ENCODE measurements at places on chromosomes 6 and 20. TPM values are rescaled to one million over a fixed set of nuclear protein-coding genes. Genes with fewer than 3 reads are reported as not detected.

The VSTM2L gene
- total RNA-seq, result 0.52 TPM

The MYMX gene
- total RNA-seq, result 0.44 TPM

DNA sequence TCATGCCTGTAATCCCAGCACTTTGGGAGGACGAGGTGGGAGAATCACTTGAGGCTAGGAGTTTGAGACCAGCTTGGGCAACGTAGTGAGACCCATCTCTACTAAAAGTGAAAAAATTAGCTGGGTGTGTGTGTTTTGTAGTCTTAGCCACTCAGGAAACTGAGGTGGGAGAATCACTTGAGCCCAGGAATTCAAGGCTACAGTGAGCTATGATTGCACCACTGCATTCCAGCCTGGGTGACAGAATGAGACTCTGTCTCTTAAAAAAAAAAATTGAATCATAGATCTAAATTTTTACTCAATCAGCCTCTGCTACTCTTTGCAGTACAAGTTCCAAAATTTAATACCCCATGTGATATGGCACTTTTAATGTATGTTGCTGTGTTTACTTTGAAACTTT is 121.6 kb downstream of the ARMC2 start:
- ATAC-seq, result no peak

DNA sequence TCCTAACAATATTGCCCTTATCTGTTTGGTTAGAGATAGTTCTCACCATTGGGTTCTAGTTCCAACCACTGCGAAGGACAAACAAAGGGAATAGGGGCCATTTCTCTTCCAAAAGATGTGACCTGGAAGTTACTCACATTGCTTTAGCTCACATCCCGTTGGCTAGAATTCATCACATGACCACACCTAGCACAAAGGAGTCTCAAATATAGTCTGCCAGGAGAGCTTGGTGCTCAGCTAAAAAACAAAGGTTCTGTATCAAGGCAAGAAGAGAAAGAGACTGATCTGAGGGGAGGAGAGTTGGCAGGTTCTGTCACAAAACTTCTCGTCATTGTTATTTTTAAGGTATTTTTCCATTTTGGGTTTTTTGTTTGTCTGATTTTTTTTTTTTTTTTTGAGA is 69.8 kb upstream of the GNRH2 start:
- no peak for ATAC-seq

GRCh38 chr20:36850759-36851158 is 25.2 kb upstream of the TLDC2 start:
- ATAC-seq, result no peak

GRCh38 chr6:79631693-79632172 is 604 bp downstream of the SH3BGRL2 start:
- no peak for ATAC-seq
